ENCODE measurements at places on chromosomes 11 and 22.
A peak's percentile ranks its signal among the peaks of the same experiment; 100 is the strongest.

GRCh38 chr11:64652586-64653387, 61.8 kb downstream of the SLC22A12 start:
- DNase-seq: peak; percentile 92

DNA sequence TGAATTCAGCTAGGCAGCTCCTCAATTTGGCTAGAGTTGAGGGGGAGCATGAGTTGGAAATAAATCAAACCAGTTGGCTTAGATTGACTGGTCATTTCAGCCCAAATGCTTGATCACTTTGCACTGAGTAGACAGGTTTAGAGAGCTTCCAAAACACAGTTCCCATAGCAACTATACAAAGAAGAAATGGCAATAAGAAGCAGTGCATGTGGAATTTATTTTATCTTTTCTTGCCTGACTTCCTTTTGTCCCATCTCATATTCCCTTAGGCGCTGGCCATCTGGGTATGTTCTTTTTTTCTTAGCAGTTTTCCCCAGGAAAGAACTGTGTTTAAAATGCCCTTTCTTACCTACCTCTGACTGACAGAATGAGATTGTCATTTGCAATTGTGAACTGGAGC, 38.7 kb upstream of the C11orf87 start:
- no peak for DNase-seq

GRCh38 chr22:28911777-28912669, 28.7 kb downstream of the ZNRF3 start:
- peak; percentile 35 for DNase-seq

DNA sequence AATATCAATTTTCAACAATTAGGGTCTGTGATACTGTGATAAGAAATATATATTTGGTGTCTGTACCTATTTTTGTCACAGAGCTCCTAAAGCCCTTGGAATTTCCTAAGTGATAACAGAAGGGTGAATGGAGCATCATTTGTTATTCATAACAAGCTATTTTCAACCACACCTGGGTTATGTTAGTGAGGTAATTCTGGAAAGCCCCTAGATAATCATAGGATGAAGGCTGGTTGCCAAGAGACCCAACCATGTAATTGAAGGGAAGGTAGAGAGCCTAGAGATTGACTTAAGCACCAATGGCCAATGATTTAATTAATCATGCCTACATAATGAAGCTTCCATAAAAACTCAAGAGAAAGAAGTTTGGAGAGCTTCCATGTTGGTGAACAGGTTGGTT, 109.4 kb downstream of the KIF18A start:
- no peak for DNase-seq

DNA sequence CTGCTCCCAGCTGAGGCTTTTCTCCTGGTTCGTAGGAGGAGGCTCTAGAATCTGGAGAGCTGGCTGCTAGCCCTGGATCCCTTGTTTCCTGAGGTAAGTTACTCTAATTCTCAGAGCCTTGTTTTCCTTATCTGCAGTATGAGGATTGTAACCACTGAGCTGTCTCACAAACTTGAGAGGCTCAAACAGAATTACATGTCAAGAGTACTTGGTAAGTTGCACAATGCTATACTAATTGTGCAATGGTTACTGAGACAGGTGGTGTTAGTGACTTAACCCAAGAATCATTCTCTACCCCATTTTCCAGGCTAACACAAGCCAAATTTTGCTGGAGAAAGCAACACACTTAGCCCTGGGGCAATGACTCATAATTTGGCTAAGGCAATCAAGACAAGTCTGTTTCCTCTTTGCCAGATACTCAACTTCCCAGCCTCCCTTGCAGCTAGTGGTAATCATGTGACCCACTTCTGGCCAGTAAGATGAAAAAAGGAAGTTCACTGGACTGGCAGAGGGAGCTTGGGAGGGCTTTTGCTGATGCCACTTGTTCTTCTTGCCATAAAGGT, 348.0 kb downstream of the TENM4 start:
- DNase-seq: no peak

- no peak for DNase-seq
These were observed 108.4 kb upstream of the ZC3H12C start for GRCh38 chr11:109984634-109985289.

GRCh38 chr11:68090706-68091105, 30.5 kb downstream of the CHKA start:
- no peak for DNase-seq

- no peak for DNase-seq
These were observed 5.4 kb upstream of the MAPK8IP2 start for GRCh38 chr22:50595189-50595588.

DNA sequence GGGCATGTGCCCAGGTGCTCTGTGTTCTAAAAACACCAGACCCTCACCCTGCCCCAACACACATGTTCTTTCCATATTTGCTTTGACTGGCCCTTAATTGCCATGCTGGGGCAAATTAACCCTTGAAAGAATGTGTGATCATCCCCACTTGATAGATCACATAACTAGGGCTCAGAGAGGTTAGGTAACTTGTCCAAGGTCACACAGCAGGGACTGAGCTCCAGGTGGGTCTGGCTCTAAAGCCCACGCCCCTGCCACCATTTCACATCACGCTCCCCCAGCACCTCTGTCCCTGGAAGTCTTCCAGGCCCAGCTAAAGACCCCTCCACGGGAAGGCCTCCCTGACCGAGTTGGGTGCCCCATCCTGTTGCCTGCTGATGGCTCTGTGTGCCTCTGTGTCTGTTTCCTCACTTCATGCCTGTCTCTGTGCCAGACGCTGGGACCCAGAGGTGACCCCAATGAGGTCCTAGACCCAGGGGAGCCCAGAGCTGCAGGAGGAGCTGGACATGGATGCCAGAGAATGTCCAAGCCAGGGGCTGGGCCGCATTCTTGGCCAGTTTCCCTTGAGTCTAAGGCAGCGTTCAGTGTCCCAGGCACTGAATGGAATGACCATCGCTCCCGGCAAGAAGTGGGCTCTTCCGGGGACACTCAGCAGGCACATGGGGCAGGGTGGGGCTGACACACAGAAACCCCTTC, 79.7 kb downstream of the MYO7A start:
- no peak for DNase-seq

GRCh38 chr11:2204361-2205213, 33.0 kb upstream of the TH start:
- DNase-seq: peak; percentile 74

DNA sequence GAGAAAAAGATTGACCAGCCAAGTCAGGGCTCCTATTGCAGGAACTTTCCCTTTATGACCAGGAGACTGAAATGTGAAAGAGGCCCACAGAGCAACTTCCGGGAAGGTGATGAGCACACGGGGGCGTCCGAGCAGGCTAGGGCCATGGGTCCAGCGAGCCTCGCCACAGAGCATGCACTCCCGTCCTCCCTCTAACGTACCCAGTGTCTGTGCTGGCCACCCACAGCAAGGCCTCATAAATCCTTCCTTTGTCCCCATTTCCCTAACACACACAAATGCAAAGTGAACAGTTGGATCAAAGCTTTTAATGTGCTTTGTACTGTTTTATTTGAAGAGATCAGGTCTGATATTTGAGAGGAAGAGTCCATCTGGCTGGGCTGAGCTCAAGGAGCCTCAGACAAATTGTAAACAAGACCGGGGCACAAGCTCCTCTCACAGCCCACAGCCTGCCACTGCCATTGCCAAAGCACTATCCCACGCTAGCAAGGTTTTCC, 44.3 kb downstream of the BLID start:
- peak; percentile 21 for DNase-seq

DNA sequence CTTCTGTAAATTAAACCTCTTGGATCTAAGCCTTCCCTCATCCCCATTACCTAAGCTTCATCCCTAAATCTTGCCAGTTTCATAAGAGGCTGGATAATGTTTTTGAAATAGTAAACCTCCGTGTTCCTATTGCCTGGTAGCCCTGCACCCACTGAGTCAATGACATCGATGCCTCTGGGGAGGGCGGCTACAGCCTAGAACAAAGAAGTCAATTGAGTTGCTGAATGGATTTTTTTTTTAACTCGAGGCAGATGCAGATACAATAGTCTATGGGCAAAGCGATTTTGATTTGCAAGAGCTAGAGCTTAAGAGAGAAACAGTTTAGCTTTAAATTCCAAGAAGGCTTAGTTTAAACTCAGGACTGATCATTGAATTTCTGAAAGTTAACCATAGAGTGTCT, 121.3 kb downstream of the NECTIN1 start:
- no peak for DNase-seq

GRCh38 chr11:46304605-46305179, 27.2 kb downstream of the CREB3L1 start:
- DNase-seq: no peak

DNA sequence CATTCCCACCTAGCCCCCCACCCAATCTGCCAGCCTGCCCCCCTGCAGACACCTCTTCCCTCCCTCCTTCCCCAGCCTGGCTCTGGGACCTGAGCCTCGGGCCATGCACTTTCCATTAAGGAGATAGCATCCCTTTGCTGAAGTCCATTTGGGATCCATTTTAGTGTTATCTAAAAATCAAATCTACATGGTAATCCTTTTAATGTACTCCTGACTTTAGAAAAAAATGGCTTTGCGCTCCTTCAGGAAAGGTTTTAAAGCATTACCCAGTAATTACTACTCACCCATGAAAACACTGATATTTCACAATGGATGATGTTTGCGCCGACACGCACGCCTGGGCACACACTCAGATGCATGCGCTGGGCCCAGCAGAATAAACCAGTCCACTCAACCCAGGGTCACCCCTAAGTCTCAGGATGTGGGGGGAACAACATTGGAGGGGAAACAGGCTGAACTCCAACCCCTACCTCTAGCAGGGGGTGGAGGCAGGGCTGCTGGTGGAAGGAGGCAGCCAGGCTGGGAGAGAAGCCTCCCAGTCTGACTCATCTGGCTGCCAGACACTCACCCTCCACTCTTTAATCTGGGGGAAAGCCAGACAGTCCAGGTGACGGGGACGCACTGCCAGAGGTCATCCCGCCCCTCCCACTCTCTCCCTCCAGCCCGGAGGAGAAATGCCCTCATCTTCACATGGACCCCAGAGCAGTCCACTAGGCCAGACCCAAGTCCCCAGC, 29.8 kb downstream of the LMO1 start:
- peak; percentile 71 for DNase-seq

DNA sequence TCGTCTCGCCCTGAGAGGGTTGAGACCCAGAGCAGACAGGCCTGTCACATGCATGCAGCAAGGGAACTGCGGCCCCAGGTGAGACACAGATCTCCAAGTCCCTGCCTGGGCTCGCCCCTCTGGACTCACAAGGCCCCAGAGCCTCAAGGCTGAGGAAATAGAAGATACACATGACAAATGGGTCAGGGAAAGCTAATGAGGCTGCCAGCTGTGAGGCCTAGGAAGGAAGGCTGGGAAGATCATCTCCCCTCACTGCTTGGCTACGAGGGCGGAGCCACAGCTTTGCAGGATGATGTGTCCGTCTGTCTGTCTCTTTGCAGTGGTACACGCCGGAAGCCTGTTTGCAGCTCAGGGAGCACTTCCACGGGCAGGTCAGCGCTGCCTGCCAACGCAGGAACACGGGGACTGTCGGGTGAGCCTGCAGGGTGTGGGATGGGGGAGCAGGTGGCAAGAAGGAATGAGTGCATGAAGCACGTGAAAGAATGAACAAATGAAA, 4.5 kb downstream of the RAB36 start:
- peak; percentile 78 for DNase-seq

DNA sequence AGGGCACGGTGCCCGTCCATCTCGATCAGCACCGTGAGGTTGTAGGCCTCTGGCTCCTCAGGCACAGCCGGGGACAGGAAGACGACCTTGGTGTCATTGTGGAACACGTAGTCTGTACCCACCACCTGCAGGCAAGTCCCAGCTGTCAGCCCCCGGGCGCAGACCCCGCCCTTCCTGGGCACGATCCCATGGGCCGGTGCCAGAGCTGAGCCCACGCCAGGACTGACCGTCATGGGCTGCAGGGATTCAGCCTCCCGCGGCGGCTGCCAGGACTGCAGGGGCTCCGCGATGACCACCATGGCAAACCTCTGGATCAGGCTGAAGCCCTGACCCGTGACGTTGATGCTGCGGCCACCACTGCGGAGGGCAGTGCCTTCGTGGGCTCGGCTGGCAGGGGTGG, 11.8 kb upstream of the MAPK11 start:
- DNase-seq: no peak

DNA sequence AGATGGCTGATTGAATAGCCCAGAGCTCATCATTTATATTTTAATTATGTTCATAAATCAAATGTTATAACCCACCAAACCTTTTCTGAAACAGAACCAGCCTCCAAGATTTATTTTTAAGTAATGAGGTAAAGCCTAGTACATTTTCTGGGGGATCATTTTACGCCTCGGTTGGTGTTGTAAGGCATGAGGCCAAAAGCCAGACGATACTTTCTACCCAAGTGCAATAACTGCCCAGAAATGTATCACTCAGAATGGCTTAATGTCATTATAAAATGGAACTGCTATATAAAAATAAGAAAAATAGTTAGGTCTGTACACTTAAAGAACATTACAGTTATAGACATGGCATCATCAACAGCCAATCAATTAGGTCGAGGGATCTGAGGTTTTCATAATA, 283.3 kb downstream of the CADM1 start:
- no peak for DNase-seq

- no peak for DNase-seq
These were observed 27.6 kb downstream of the USH1C start for GRCh38 chr11:17516551-17517150.

GRCh38 chr22:25437414-25438160, 126.9 kb upstream of the GRK3 start:
- DNase-seq: peak; percentile 67

GRCh38 chr11:86167499-86168164, 76.9 kb upstream of the EED start:
- no peak for DNase-seq

- DNase-seq: no peak
These were observed 696.7 kb upstream of the CCDC90B start for GRCh38 chr11:83982825-83983224.

GRCh38 chr11:47916361-47916841, 64.0 kb upstream of the PTPRJ start:
- peak; percentile 87 for DNase-seq

DNA sequence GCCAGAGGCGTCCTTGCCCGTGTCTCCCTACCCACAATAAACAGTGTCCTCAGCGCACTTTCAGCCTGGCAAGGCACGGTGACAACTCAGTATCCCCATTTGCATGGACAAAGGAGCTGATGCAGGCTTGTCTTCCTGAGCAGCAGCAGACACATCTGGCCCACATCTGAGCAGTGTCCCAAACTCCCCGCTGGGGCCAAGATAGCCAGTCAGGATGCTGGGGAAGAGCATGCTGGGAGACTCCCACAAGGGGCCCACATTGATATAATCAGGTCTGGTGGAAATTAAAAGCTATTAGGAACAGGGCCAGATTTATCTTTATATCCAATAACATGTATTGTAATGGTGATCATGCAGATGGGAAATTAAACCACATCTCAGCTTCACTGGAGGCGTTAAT, 24.7 kb downstream of the DSCAML1 start:
- no peak for DNase-seq

GRCh38 chr11:126080161-126080941, 17.7 kb upstream of the CDON start:
- DNase-seq: peak; percentile 89
